ENCODE measurements at places on chromosomes 4 and X. TPM values are rescaled to one million over a fixed set of nuclear protein-coding genes. Genes with fewer than 3 reads are reported as not detected.
A peak's percentile ranks its signal among the peaks of the same experiment; 100 is the strongest.

DNA sequence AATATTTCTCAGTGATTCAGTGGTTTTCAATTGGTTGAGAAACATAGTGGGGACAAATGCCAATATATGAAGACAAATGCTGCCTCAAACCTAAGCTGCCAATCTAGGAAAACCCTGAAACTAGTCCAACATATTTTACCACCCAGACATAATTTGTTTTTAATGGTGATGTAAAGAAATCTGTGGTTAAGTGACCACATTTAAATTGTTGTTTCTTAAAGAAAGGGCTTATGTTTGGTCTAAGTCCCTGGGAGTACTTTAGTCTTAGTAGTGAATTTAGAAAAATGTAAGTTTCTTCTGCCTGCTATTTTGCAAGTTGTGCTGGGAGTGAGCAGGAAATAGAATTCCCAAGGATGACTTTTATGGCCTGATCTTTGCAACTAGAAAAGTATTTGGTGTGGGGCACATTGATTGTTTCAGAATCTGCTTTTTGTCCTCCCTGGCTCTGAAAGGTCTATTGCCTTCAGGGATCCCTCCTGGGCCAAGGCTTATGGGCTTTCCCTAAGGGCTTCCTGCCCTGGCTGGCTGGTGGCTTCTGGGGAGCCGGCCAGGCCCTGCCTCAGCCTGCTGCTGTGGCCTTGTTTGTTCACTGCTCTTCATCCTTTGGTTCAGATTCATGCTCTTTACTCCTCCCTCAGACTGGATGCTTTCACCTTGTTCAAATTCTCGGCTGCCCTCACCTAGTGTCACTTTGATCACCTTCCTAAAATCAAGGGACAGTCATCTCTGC is 169.8 kb upstream of the JADE1 start:
- H3K27ac ChIP-seq: no peak overlapping the region
- peaks cover 6% of the 10 kb centered on the region for H3K4me1 ChIP-seq
- H3K27me3 ChIP-seq: no peaks in the 10 kb centered on the region
- no peak overlapping the region for H3K4me3 ChIP-seq
- H3K36me3 ChIP-seq: no peaks in the 10 kb centered on the region

GRCh38 chrX:110087485-110088356 is 84.8 kb downstream of the TMEM164 start:
- DNase-seq: peak; percentile 93
- H3K4me3 ChIP-seq: peak overlapping the region; percentile 66
- H3K27ac ChIP-seq: peak overlapping the region; percentile 95
- H3K4me1 ChIP-seq: peaks cover 25% of the 10 kb centered on the region
- H3K27me3 ChIP-seq: peaks cover 31% of the 10 kb centered on the region

- peaks cover 35% of the 10 kb centered on the region for H3K27me3 ChIP-seq
- DNase-seq: no peak
- no peak overlapping the region for H3K4me3 ChIP-seq
- no peak overlapping the region for H3K27ac ChIP-seq
Measured at GRCh38 chr4:56040842-56041241, 92.1 kb downstream of the CEP135 start.

DNA sequence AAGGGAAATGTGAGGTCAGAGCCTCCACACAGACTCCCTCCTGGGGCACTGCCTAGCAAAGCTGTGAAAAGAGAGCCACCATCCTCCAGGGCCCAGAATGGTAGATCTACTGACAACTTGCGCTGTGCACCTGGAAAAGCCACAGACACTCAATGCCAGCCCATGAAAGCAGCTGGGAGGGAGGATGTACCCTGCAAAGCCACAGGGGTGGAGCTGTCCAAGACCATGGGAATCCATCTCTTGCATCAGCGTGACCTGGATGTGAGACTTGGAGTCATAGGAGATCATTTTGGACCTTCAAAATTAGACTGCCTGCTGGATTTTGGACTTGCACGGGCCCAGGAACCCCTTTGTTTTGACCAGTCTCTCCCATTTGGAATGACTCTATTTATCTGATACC is 22.8 kb downstream of the CDKN2AIP start:
- no peak overlapping the region for H3K4me3 ChIP-seq
- H3K27me3 ChIP-seq: no peaks in the 10 kb centered on the region
- no peak for DNase-seq
- H3K36me3 ChIP-seq: no peaks in the 10 kb centered on the region
- no peak overlapping the region for H3K27ac ChIP-seq

GRCh38 chr4:108867476-108867875 is 104.6 kb upstream of the ETNPPL start:
- no peak overlapping the region for H3K27ac ChIP-seq
- H3K27me3 ChIP-seq: peaks cover 30% of the 10 kb centered on the region
- no peak overlapping the region for H3K4me3 ChIP-seq
- no peaks in the 10 kb centered on the region for H3K4me1 ChIP-seq
- DNase-seq: no peak

DNA sequence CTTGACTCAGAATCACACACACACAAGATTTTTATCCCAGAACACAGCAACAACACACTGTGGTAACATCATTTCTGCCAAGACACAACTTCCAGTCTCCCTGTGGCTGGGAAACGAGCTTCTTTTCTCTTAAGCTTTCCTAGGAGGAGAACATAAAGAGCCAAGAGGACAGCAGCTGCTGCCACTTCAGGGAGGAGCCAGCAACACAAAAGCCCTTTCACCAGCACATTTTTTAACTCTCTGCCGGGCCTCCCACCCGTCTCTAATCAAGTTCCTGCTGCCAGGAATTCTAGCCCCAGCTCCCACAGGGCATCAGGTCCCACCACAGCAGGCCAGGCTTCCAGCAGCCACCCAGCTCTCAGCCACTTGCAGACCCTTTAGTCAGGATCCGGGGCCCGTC is 22.4 kb downstream of the FAT1 start:
- DNase-seq: no peak
- H3K36me3 ChIP-seq: peaks cover 57% of the 10 kb centered on the region
- peak overlapping the region; percentile 88 for H3K27ac ChIP-seq
- peaks cover 41% of the 10 kb centered on the region for H3K4me1 ChIP-seq

DNA sequence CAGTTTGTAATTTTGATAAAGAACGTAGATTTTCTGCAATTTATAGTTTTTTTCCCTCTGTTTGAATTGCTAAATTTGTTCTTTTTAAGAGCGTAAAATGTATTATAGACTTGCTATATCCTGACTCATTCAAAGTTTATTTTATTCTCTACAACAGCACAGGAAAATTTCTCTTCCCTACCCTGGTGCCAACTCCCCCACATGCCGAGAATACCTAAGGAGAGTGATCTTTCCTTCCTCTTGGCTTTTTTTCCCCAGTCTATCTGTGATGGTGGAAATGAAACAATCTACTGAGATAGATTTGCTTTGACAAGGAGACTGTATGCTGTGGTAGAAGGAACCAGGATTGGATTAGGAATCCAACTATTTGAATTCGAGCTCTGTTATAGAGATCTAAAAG is 271.6 kb downstream of the TLL1 start:
- H3K27ac ChIP-seq: no peak overlapping the region
- H3K36me3 ChIP-seq: no peaks in the 10 kb centered on the region
- H3K4me3 ChIP-seq: no peak overlapping the region

DNA sequence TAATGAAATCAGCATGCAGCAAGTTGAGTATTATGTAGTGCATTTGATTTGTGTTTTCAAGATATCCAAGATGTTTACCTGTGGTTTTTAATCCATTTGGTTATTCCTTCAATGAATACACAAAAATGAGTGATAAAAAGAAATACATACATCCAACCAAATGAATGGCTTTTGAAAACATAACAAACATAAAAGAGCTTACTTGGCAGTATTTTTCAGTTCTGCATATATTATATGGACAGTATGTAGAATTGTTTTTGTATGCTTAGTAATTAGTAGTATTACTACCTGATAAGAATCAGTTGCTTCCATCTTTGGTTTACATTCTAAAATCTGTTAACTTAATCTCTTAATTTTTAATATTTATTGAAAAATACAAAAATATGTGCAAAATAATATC is 908.9 kb upstream of the AGA start:
- DNase-seq: no peak
- no peaks in the 10 kb centered on the region for H3K4me1 ChIP-seq
- H3K27ac ChIP-seq: no peak overlapping the region
- no peaks in the 10 kb centered on the region for H3K36me3 ChIP-seq
- H3K27me3 ChIP-seq: no peaks in the 10 kb centered on the region
- H3K4me3 ChIP-seq: no peak overlapping the region

GRCh38 chrX:118615141-118615540 is 112.3 kb upstream of the IL13RA1 start:
- H3K4me1 ChIP-seq: no peaks in the 10 kb centered on the region
- DNase-seq: no peak
- H3K36me3 ChIP-seq: no peaks in the 10 kb centered on the region
- peaks cover 22% of the 10 kb centered on the region for H3K27me3 ChIP-seq

- H3K36me3 ChIP-seq: peaks cover 4% of the 10 kb centered on the region
- no peaks in the 10 kb centered on the region for H3K4me1 ChIP-seq
- no peak overlapping the region for H3K27ac ChIP-seq
- no peak for DNase-seq
Measured at GRCh38 chr4:8916351-8916885, 44.8 kb upstream of the HMX1 start.

- no peak overlapping the region for H3K4me3 ChIP-seq
- peaks cover 6% of the 10 kb centered on the region for H3K36me3 ChIP-seq
- H3K4me1 ChIP-seq: no peaks in the 10 kb centered on the region
- peaks cover 47% of the 10 kb centered on the region for H3K27me3 ChIP-seq
- no peak overlapping the region for H3K27ac ChIP-seq
Measured at GRCh38 chrX:38154818-38155217, 65.9 kb downstream of the SRPX start.

- H3K4me1 ChIP-seq: peaks cover 33% of the 10 kb centered on the region
- no peaks in the 10 kb centered on the region for H3K27me3 ChIP-seq
- H3K27ac ChIP-seq: no peak overlapping the region
Measured at GRCh38 chr4:85738721-85739120, 263.8 kb downstream of the ARHGAP24 start.

DNA sequence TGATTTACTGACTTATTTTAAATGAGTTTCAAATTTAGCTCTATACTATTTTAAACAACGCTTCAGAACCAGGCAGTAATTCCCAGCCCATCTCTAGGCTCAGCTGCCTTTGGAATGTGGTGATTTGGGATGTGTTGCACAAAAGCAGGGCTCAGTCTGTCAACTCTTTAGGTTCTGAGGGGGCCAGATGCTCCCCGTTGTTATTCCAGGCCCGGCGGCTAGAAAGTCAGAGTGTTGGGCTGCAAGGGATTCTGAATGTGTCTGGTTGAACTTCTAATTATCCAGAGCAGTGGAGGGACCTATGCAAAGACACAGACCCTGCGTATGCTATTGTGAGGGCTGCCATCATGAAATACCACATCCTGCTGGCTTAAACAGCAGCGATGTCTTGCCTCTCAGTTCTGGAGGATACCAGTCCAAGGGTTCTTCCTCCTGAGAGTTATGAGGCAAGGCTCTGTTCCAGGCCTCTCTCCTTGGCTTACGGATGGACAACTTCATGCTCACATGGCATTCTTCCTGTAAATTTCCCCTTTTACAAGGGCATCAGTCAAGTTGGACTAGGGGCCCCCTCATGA is 123.2 kb upstream of the TRIM2 start:
- no peaks in the 10 kb centered on the region for H3K27me3 ChIP-seq
- H3K4me3 ChIP-seq: no peak overlapping the region
- no peaks in the 10 kb centered on the region for H3K36me3 ChIP-seq
- H3K4me1 ChIP-seq: peaks cover 15% of the 10 kb centered on the region
- no peak overlapping the region for H3K27ac ChIP-seq

DNA sequence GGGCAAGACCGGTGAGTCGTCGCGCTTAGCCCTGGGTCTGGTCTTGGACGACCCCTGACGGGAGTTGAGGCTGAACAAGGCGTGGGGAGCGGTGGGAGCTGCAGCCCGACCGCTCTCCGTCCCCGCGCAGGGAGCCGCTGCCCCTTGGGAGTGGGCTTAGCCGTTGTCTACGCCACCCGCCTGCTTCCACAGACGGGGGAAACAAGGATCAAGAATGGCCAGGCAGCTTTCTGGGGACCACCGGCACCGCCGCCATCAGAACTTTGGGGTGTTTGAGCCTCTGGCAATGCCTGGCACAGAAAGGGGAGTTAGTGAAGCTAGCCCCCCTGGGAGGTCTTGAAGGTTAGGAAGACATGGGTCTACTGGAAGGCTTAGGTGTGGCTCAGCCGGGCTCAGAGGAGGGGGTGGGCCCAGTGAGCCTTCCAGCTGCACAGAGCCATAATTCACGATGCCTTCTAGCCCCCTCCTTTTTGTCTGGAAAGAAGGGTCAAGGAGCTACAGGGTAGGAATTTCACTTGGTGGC is 583 bp downstream of the RASL11B start:
- peak overlapping the region; percentile 81 for H3K4me3 ChIP-seq
- no peak for DNase-seq
- H3K4me1 ChIP-seq: peaks cover 16% of the 10 kb centered on the region
- H3K27ac ChIP-seq: no peak overlapping the region

DNA sequence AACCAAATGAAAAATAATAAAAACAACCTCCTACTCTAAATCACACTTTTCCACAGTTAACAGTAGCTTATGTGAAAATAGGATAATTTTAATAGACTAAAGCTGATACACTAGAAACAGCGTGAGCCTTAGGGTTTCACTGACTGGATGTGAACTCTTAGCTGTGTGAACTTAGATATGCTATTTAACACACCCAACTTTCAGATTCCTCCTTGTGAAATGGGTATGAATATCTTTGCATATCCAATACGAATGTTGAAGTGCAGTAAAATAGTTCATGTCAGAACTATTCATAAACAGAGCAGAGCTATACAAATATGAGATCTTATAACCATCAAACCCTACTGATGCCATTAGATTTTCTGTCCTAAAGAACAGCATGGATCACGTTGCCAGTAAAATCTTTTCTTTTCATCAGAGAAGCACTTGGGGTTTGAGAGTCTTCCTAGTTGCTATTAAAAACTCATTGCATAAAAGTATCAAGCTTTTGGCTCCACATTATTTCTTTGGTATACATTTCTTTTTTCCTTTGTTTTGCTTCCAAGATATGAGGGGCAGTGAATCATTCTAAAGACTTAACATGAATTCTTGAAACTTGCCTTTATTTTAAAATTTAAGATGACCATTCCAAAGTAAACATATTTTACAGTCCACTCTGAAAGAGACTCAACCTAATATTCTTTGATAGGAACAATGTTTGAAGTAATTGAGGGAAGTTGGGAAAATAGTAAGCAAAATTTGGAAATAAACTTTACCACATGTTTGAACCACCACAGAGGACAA is 102.4 kb downstream of the CPE start:
- H3K36me3 ChIP-seq: no peaks in the 10 kb centered on the region
- H3K4me3 ChIP-seq: no peak overlapping the region
- no peak for DNase-seq
- H3K27ac ChIP-seq: no peak overlapping the region

The MBNL3 gene
- total RNA-seq: 17.7 TPM

The FRMD7 gene
- not detected for total RNA-seq

The PRAF2 gene
- 34.5 TPM for total RNA-seq

The GPR34 gene
- total RNA-seq: not detected

The DTHD1 gene
- not detected for total RNA-seq

The INPP4B gene
- 17.6 TPM for total RNA-seq

The JADE3 gene
- 9.4 TPM for total RNA-seq
